ENCODE measurements at places on chromosomes 6 and 20. TPM values are rescaled to one million over a fixed set of nuclear protein-coding genes. Genes with fewer than 3 reads are reported as not detected.

The GPR6 gene
- not detected for total RNA-seq

The MCCD1 gene
- not detected for total RNA-seq

The NKAIN4 gene
- not detected for total RNA-seq

The GPX5 gene
- not detected for total RNA-seq

The SLX4IP gene
- total RNA-seq, result 4.1 TPM

The HTR1B gene
- not detected for total RNA-seq

The PAX1 gene
- not detected for total RNA-seq

The ZBP1 gene
- total RNA-seq, result 67.0 TPM

The C4A gene
- 4.0 TPM for total RNA-seq

The IMPG1 gene
- not detected for total RNA-seq

The GFOD1 gene
- 1.8 TPM for total RNA-seq

The CST2 gene
- not detected for total RNA-seq

The SPATS1 gene
- total RNA-seq, result not detected

DNA sequence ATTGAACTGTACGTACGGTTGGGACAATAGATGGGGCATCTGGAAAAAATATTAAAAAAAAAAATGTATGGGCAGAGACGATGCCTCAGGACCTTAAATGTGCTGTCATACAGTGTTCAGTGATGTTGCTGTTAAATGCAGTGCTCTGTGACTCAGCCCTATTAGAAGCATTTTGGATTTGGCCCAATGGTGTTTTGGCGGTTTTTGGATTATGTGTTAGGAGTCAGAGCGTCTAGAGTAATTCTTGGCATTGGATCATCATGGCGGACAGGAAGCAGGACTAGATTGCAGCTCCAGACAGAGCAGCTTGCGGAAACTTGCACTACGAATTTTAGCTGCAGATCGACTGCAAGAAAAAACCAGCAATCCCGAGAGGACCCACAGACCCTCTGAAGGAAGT lies 280.0 kb downstream of the SOX4 start:
- no peaks in the 10 kb centered on the region for H3K36me3 ChIP-seq
- no peaks in the 10 kb centered on the region for H3K4me1 ChIP-seq
- no peaks in the 10 kb centered on the region for H3K27me3 ChIP-seq
- H3K4me3 ChIP-seq, result no peak overlapping the region
- no peak for DNase-seq

- no peak overlapping the region for H3K4me3 ChIP-seq
- no peaks in the 10 kb centered on the region for H3K27me3 ChIP-seq
These were observed 23.0 kb downstream of the APCDD1L start for GRCh38 chr20:58492074-58492718.

GRCh38 chr6:55180258-55180657 lies 5.9 kb downstream of the HCRTR2 start:
- H3K4me1 ChIP-seq, result no peaks in the 10 kb centered on the region
- no peak overlapping the region for H3K4me3 ChIP-seq
- H3K27me3 ChIP-seq, result no peaks in the 10 kb centered on the region
- no peaks in the 10 kb centered on the region for H3K36me3 ChIP-seq
- no peak for DNase-seq

DNA sequence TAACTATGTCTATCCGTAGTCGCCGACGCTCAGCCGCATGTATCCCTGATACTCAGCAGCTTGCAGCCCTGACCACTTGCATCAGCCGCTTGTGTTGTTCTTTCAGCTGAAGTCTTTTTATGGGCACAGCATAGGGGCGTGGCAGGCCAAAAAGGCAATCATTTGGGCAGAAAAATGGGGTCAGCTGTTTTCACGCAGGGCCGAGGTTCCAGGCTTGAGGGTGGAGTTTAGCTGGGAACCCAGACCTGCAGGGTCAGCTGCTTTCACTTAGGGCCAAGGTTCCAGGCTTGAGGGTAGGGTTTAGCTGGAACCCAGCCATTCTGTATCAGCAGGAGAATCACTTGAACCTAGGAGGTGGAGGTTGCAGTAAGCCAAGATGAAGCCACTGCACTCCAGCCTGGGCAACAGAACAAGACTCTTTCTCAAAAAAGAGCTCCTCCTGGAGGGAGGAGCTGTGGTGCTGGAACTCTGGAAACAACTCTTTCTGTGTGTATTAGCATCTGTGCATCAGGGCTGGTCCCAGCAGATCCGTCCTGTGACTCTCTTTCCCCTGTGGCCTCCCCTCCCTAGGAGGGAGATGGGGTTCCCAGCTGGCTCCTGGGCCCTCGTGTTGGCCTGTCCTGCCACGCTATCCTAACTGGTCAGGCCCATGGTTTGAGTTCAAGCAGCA lies 56.9 kb upstream of the PRND start:
- no peak for DNase-seq
- H3K27ac ChIP-seq, result peak overlapping the region; percentile 75
- H3K36me3 ChIP-seq, result no peaks in the 10 kb centered on the region
- peaks cover 30% of the 10 kb centered on the region for H3K4me1 ChIP-seq

DNA sequence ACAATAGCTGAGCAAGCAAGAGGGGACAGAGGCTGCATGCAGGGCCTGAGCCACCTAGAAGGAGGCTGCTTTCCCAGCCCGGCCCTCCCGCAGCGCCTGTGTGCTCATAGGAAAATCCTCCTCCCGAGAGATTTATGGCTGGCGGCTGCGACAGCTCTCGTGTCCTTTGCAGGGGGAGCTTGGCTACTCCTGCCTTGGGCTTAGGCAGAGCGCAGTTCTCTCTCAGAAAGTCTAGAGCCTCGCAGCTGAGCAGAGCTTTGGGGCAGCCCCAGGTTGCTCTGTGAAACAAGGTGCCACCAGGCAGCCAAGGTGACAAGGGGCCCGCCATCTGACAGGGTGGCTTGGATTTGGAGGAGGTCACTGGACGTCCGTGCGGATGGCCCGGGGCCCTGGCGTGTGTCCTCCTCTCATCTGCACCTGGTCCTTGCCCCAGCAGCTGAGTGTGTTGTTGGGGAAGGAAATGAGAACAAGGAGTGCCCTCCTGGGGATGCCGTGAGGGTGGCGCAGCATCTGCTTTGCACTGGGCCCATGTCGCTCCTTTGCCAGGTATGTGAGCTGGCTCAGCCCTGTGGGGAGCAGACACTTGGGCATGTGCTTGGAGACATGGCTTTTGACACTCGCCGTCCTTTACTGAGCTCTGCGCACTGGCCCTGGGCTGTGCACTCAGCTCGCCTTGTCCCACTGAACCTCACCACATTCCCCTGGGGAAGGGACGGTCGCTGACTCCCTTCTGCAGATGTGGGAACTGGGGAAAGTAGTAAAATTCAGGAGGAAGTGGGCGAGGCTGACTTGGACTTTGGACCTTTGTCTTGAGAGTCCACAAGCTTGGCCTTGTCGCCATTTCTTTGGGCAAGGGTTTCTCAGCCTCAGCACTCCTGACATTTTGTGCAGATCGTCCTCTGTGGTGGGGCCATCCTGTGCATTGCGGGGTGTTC lies 41.9 kb downstream of the EDN3 start:
- H3K27me3 ChIP-seq, result no peaks in the 10 kb centered on the region
- H3K4me3 ChIP-seq, result no peak overlapping the region
- no peaks in the 10 kb centered on the region for H3K4me1 ChIP-seq
- no peaks in the 10 kb centered on the region for H3K36me3 ChIP-seq
- no peak overlapping the region for H3K27ac ChIP-seq

DNA sequence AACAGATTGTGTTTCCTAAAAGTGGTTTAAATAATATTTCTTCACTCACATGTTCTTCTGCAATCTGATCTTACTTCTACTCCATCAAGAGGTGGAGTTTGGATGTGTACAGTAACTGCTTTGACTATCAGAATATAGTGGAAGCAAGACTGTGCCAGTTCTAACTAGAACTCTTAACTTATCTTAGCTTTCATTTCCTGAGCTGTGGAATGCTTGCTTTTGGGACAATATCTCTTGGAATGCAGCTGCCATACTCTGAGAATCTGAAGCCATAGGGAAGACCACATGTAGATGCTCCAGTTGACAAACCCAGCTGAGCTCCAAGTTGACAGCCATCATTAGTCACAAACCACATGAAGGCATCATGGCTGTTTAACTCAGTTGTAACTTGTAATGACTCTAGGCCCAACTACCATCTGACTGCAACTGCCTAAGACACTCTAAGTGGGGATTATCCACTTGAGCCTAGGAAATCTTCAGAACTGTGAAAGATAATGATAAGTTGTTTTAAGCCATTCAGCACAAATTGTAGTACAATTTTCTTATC lies 40.8 kb upstream of the MAN1A1 start:
- no peak overlapping the region for H3K27ac ChIP-seq
- no peak for DNase-seq
- H3K27me3 ChIP-seq, result no peaks in the 10 kb centered on the region
- H3K36me3 ChIP-seq, result no peaks in the 10 kb centered on the region
- H3K4me3 ChIP-seq, result no peak overlapping the region

- no peaks in the 10 kb centered on the region for H3K36me3 ChIP-seq
- H3K4me3 ChIP-seq, result no peak overlapping the region
- H3K4me1 ChIP-seq, result no peaks in the 10 kb centered on the region
- no peaks in the 10 kb centered on the region for H3K27me3 ChIP-seq
- DNase-seq, result no peak
- no peak overlapping the region for H3K27ac ChIP-seq
These were observed 62.8 kb downstream of the FILIP1 start for GRCh38 chr6:75430631-75431325.

DNA sequence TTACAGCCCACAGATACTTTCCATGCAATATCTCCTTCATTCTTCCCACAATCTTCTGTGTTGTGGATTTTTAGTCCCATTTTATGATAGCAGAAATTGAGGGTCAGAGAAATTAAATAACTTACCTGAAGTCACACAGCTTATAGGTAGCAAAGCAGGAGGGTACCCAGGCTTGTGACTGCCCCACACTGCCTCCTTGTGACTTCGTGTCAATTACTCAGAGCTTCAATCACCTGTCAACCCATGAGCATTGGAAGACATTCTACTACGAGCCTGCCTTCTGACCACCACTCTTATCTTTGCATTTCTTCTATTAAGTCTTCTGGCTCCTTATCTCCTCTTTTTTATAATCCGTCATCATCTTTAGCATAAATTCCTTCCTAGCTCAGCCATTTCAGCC lies 71.6 kb upstream of the NRSN1 start:
- no peak for DNase-seq
- H3K4me3 ChIP-seq, result no peak overlapping the region
- H3K36me3 ChIP-seq, result no peaks in the 10 kb centered on the region

GRCh38 chr20:63692436-63693082 lies 3.9 kb upstream of the TNFRSF6B start:
- no peaks in the 10 kb centered on the region for H3K27me3 ChIP-seq
- no peak overlapping the region for H3K4me3 ChIP-seq
- H3K27ac ChIP-seq, result no peak overlapping the region

- no peaks in the 10 kb centered on the region for H3K27me3 ChIP-seq
- H3K4me1 ChIP-seq, result no peaks in the 10 kb centered on the region
- no peak for DNase-seq
- H3K27ac ChIP-seq, result no peak overlapping the region
- H3K4me3 ChIP-seq, result no peak overlapping the region
These were observed 9.4 kb upstream of the KHDC1L start for GRCh38 chr6:73234733-73235132.

- no peak for DNase-seq
- H3K4me1 ChIP-seq, result no peaks in the 10 kb centered on the region
- H3K27ac ChIP-seq, result no peak overlapping the region
- H3K4me3 ChIP-seq, result no peak overlapping the region
- peaks cover 100% of the 10 kb centered on the region for H3K36me3 ChIP-seq
- H3K27me3 ChIP-seq, result no peaks in the 10 kb centered on the region
These were observed 340.9 kb downstream of the ESR1 start for GRCh38 chr6:152148412-152148811.

DNA sequence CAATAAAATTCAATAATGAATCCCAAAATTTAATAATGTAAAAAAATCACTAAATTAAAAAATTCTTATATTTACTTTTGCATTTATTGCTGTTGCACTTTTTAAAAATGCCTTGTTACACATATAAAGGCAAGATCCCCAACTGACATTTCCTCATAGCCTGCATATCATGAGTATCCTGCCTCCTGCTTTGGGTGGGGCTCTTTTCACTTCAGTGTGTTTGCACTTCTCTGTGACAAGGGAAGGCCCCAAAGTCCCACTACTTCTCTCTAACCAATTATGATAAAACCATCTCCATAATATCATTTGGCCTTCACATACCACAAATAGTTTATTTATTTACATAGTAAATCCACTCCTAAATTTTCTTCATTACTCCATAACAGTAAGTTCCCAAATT lies 446.1 kb upstream of the MARCKS start:
- no peaks in the 10 kb centered on the region for H3K27me3 ChIP-seq
- H3K4me1 ChIP-seq, result no peaks in the 10 kb centered on the region
- H3K27ac ChIP-seq, result no peak overlapping the region
- no peaks in the 10 kb centered on the region for H3K36me3 ChIP-seq
- no peak for DNase-seq

DNA sequence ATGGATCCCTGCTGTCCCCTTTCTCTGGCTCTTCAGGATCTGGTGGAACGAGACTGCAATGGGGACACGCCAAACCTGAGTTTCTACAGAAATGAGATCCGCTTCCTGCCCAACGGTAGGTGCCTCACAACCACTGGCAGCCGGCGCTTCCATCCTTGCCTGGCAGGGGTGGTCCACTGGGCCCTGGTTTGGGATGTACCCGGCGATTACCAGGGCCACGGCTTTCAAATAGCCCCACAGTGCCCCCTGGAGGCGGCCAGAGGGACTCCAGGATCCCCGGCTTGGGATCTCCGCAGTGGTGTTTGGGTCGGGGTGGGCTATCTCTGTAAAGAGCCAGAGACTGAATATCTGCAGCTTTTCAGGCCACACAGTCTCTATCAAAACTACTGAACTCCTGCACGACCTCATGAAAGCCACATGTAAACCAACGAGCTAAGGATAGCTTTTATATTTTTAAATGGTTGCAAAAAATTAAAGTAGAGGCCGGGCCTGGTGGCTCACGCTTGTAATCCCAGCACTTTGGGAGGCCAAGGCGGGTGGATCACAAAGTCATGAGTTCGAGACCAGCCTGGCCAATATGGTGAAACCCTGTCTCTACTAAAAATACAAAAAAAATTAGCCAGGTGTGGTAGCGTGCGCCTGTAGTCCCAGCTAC lies 3.7 kb downstream of the OGFR start:
- H3K27ac ChIP-seq, result no peak overlapping the region
- peaks cover 38% of the 10 kb centered on the region for H3K4me1 ChIP-seq
- no peak overlapping the region for H3K4me3 ChIP-seq
- no peaks in the 10 kb centered on the region for H3K27me3 ChIP-seq

DNA sequence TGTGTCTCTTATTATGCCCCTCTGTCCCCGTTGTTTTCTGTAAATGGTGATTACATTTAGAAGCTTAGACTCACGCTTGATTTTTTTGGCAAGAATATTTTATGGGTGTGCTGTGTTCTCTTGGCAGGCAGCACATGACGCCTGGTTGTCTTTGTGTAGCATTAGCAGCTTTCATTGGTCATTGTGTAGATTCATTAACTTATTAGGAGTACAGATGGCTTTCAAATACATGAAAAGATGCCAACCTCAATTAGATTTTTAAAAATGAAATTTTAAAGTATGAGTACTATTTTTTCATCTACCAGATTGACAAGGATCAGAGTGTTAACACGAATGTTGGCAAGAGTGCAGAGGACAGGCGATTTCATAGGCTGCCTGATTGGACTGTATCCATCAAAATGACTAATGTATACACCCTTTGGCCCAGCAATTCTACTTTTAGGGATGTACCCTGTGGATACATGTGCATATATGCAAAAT lies 15.2 kb downstream of the COX4I2 start:
- no peak overlapping the region for H3K27ac ChIP-seq
- no peak overlapping the region for H3K4me3 ChIP-seq
- peaks cover 2% of the 10 kb centered on the region for H3K27me3 ChIP-seq
- H3K36me3 ChIP-seq, result no peaks in the 10 kb centered on the region

Data from CD4-positive, CD25-positive, alpha-beta regulatory T cell (primary cell).